Transverse colon (tissue), 4 donors: ENCODE measurements at places on chromosomes 5 and 9. TPM values are rescaled to one million over a fixed set of nuclear protein-coding genes. Genes with fewer than 3 reads are reported as not detected.

ZBTB6 gene
- total RNA-seq: 10.1 TPM

CER1 gene
- not detected for total RNA-seq

C5orf46 gene
- total RNA-seq: not detected

SLC25A2 gene
- 1.8 TPM for total RNA-seq

ANGPTL2 gene
- total RNA-seq: 12.4 TPM

TOR2A gene
- total RNA-seq: 46.7 TPM

TPM2 gene
- total RNA-seq: 577 TPM

RAPGEF1 gene
- total RNA-seq: 59.1 TPM

SV2C gene
- total RNA-seq: 2.6 TPM

- DNase-seq: no peak
Observed at GRCh38 chr5:80215523-80215922, 40.3 kb downstream of the SERINC5 start.

- peak; percentile 68 for DNase-seq
Observed at GRCh38 chr5:50667653-50668595, 1.5 kb downstream of the PARP8 start.

DNA sequence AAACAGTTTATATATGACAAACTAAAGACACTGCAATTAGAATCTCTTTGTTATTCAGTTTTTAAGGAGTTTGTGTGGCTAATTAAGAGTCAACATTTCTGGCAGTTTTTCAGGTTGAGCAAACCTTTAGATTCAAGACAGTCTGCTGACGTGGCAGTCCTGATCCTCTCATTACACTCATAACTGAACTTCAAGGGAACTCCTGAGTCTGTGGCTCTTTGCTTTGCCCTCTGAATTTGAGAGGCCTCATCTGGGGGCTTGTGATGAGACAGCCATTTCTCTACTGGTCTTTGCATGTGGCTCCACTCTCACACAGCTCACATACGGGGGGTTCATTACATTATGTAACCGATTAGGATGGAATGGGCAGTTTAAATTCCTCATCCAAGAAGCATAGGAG, 182.9 kb upstream of the MEF2C start:
- no peak for DNase-seq

GRCh38 chr9:73200694-73201452, 49.2 kb downstream of the ANXA1 start:
- DNase-seq: no peak

- no peak for DNase-seq
Observed at GRCh38 chr5:1831677-1832313, 30.6 kb downstream of the NDUFS6 start.

GRCh38 chr5:22051881-22052280, 801.3 kb downstream of the CDH12 start:
- DNase-seq: no peak

- DNase-seq: no peak
Observed at GRCh38 chr9:106619211-106619610, 243.8 kb upstream of the ZNF462 start.

DNA sequence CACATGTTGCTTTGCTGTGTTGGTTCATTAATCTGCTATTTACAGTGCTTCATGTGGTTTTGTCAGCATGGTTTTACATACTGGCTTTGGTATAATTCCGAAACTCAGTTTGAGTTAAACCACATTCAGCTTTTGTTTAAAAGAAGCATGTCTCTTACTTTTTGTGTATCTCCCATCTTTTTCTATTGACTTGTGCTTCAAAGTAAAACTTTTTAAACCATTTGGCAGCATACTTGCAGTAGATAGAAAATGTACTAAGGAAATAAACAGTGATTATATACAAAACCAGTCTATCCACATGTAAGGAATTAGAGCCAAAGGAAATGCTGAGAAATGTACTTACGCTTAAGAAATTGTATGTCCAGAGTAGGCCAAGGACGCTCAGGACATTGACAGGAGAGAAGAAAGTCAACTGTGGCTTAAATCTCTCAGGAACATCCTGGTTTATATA, 286.9 kb downstream of the ARHGEF28 start:
- no peak for DNase-seq

GRCh38 chr5:17655921-17656320, 21.7 kb downstream of the TAF11L14 start:
- DNase-seq: no peak

GRCh38 chr5:75716715-75717081, 539 bp downstream of the POC5 start:
- no peak for DNase-seq

- no peak for DNase-seq
Observed at GRCh38 chr9:34230556-34230955, 51.7 kb downstream of the UBAP1 start.

DNA sequence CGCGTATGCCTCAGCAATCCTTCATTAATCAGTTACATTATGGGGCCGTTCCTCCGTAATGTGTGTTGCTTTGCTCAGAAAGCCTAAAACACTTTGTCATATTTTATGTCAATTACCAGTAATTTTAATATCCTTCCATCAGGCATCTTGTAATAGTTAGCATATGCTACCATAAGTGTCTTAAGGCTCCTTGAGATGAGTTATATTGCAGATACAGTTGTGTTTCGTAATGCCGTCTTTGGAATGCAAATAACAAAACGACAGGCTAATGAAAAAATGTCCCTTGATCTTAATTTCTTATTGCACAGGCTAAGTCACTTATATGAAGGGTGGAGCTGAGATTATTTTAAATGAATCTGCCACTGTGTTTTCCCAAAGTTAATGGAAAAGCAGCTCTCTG, 50.5 kb downstream of the TBCA start:
- no peak for DNase-seq

DNA sequence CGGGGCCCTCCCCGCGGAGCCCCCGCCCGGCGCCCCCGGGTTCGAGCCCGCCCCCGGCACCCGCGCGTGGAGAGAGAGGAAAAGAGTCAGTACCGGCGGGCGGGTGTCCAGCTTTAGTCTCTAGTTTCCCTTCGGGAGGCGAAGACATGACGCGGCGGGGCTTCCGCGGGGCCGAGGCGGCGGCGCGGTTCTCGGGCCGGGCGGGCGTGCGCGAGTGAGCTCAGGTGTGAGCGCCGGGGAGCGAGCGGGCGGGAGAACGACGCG, 181 bp downstream of the DAP start:
- no peak for DNase-seq

DNA sequence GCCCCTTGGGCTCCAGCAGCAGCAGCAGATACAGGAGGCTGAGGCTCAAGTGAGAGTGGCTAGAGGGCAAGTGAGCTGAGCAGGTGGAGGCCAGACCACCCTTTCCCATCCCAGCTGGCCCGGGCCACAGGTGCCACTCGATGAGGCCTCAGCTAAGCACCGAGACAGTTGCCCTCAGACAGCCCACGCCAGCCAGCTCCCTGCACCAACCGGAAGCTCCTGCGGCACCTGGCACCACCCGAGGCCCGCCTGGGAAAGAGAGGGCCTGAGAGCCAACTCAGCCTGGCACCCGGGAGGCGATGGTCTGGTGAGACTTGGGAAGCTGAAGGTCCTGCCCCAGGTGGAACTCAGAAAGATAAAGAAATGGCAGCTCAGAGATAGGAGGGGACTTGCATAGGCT, 28.3 kb upstream of the TTLL11 start:
- DNase-seq: no peak

DNA sequence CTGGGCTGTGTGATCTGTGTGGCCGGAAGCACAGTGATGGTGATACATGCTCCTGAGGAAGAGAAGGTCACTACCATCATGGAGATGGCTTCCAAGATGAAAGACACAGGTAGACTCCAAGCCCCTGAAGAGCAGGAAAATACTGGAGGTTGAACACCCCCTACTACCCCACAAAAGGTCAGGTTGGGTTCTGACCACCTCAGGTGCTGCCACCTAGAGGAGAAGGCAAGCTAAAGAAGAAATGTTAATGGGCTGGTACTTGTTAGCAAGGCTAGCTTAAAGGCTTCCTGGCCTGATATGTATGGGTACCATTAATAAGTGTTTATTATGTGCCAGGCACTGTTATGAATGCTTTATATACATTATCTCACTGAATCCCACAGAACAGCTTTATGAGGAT, 11.7 kb downstream of the NIPAL4 start:
- no peak for DNase-seq

DNA sequence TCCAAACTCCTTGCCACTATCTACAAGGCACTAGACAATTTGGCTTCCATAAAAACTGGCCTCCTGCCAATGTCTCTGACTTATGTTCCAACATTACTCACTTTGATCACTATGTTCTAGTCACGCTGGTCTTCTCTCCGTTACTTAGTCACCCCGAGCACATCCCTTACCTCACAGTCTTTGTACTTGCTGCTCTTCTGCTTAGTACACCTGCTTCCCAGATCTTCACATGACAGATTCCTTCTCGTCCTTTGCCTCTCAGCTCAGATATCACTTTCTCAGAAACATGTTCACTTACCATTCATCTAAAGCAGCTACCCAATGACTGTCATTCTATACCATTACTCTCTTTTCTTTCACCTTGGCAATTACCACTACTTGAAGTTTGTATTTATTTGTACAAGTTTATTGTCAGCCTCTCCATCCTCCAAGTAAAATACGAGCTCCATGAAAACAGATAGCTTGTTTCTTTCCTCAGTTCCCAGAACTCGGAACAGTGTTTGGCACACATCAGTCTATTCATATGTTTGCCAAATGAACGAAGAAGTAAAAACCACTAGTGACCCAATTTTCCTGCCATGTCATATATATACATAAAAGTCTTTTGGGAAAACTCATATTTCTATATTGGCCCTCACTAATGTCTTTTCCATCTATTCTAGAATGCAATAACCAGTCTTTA, 5.9 kb upstream of the SLC22A5 start:
- no peak for DNase-seq

GRCh38 chr5:127492854-127493738, 24.3 kb upstream of the PRRC1 start:
- DNase-seq: no peak

GRCh38 chr5:115084246-115084793, 85.4 kb downstream of the TRIM36 start:
- DNase-seq: no peak

DNA sequence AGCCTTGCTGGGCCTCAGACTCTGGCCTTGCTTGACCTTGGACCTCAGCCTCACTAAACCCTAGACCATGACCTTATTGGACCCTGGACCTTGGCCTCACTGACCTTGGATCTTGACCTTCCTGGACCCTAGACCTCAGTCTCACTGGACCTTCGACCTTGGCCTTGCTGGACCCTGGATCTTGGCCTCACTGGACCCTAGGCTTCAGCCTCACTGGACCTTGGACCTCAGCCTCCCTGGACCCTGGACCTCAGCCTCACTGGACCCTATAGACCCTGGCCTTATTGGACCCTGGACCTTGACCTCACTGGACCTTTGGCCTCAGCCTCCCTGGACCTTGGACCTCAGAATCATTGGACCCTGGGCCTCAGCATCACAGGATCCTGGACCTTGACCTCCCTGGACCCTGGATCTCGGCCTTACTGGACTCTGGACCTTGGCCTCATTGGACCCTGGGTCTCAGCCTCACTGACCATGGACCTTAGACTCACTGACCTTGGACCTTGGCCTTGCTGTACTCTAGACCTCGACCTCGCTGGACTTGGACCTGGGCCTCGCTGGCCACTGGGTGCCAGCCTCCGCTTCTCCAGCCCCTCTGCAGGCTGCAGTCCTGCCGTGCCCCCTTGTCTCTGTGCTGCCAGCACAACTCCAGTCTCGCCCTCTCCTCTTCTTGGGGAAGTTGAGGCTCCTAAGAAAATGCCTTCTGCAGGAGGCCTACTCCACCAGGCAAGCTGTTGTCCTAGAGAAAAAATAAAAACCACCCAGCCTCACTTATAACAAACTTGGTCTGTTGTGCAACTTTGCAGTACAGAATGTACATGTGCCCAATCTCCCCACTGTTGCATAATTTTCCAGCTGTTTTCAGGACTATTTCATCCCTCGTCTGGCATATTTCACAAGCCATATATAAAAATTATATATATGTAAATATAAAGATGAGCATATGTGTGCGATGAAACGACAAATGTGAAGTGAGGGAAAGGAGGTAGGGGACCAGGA, 11.0 kb upstream of the ADAMTS2 start:
- no peak for DNase-seq

- DNase-seq: no peak
Observed at GRCh38 chr5:77003246-77003645, 27.0 kb upstream of the AGGF1 start.

DNA sequence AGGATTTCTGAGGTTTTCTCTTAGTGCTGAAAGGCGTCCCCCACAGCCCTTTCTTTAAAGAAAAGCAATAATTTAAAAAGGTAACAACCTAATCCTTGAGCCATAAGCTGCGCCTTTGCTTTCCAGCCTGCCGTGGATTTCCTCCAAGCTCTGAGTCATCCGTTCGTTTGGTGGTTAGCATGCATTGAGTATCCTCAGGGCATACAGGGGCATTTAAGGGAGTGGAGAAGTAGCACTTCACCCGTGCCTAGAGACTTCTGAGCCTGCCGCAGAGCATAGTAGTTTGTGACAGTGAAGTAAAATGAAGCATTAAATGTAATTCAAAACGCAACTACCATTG, 892 bp upstream of the TNC start:
- DNase-seq: peak; percentile 48

DNA sequence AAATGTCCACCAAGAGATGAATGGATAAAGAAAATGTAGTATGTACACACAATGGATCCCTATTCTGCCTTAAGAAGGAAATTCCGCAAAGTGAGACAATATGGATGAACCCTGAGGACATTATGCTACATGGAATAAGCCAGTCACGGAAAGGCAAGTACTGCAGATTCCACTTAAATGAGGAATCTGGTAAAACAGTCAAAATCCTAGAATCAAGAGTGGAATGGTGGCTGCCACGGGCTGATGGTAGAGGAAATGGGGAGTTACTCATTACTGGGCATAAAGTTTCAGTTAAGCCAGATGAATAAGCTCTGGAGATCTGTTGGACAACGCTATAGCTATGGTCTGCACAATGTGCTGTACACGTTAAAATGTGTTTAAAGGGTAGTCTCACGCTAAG, 47.2 kb downstream of the STK10 start:
- no peak for DNase-seq

- no peak for DNase-seq
Observed at GRCh38 chr9:137432687-137433348, 8.3 kb downstream of the ENTPD8 start.

DNA sequence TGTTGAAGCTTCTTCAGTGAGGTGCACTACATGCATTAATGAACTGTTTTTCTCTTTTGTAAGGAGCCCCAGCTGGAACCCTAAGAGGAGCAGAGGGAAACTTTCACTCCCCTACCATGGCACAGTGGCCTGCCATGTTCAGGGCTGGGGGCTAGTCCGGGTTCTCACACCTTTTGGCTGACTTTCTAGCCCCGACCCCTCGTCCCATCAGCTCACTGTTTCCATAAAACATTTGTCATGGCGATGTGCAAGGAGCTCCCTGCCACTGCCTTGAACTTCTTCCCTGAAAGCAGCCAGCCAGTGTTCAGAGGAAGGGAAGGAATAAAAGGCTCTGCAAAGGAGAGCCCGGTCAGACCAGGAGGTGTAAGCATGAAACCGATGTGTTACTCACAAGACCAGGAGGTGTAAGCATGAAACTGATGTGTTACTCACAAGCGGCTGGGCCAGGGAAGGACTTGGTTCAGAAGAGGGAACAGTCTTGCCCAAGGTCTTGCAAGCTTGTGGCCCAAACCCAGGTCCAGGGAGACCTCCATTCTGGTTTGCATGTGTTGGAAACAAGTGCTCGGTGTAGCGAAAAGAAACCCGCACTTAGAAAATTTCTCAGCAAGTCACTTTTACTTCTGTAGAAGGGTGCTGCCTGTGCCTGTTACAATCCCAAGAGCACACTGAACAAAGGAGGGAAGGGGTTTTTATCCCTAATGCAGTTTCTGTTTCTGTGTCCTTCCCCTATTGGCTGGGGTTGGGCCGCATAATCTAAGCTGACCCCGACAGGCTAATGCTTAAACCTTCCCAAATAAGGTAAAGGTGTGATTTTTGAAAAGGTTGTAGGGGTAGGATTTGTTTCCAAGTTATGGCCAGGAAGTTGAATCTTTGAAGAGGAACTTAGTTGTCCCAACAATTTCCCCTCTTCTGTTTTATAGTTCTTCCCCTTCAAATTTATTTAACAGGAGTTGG, 3.4 kb upstream of the ABO start:
- peak; percentile 5 for DNase-seq
